ENCODE measurements at places on chromosomes 16 and 17.

DNA sequence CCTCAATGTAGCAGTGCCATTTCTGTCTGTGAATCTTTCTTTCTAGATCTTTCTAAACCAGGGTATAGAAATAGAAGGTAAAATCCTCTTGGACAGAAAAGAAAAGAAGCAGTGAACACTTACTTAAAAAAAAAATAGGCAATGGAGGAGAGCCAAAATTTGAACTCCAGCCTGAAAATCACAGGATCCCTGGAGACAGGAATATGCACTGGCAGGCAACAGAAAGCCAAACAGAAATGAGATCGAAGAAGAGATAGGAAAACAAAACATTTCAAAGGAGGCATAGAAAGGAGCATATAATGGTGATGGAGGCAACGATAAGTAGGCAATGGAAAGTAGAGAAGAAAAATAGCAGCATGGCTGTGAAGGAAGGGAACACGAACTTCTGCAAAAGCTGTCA is 253.7 kb upstream of the HSBP1 start:
- no peak for DNase-seq

- peak; percentile 2 for DNase-seq
These were observed 849.1 kb upstream of the RBFOX1 start for GRCh38 chr16:6483469-6484033.

- DNase-seq: no peak
These were observed 511.5 kb downstream of the TOX3 start for GRCh38 chr16:52035436-52035835.

DNA sequence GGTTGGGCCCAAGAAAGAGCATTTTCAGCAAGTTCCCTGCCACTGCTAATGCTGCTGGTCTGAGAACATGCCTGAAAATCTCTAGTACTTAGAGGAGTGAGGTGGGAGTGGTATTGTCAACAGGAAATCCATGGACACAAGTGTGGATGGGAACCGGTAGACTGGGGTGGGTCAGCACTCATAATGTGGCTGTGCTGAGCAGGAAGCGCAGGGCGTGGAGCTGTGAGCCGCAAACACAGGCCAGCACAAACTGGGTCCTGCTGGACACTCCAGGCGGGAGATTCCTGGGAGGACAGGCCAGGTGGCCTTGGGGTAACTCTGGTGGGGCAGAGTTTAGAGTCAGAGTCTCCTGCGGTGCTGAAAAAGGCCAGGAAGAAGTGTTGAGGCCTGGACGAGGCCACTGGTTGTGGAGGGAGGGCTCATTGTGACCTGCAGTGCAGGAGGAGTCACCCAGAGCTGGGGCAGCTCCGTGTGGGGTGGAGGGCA is 62.6 kb downstream of the BANP start:
- DNase-seq: no peak

DNA sequence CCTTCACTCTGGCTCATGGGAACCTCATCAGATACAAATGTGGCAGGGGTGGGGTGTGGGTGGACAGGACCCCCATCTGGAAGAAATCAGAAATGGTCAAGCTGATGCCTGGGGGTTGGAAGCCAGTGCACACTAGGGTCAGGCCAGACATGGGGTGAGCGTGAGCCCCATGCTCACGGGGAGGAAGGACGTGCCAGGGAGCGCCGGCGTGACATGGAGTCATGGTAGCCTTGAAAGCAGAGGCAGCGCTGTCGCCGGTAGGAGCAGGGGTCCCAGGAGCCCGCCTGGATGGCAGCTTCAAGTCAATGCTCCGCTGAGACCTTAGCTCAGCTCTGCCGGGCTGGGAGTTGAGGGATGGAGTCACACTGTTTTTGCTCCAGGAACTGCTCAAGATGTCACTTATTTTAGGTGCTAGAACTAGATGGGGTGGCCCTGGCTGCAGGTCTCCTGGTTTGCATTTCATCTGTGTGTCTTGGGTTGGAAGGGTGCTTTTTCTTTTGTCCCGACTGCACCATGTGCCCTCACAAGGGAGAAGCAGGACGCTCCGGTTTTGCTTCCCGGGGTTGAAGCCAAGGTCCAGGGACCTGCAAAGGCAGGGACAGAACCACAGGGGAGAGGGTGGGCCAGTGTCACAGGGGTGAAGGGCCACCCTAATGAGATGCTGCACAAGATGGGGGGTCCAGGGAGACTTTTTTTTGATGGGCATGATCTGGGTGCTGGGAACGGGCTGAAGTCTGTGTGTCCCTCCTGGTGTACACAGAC is 51.4 kb downstream of the USP22 start:
- no peak for DNase-seq

- DNase-seq: no peak
These were observed 8.3 kb downstream of the PITPNM3 start for GRCh38 chr17:6548034-6548433.

DNA sequence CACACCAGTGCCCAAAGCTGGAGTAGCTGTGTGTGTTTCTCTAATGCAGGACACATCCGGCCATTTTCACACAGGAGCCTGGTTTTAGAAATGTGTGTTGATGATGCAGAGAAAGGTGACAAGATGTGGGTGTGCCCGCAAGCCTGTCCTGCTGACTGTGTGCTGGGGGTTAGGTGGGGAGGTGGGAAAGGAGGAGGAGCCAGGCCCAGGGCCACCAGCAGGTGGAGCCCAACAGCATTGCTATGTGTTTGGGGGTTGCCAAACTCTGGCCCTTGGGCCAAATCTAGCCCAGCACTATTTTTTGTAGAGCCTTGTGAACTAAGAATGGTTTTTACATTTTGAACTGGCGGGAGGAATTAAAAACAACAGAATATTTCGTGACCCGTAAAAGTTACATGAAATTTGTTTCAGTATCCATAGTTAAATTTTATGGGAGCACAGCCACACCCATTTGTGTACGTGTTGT is 61.7 kb upstream of the LGALS9 start:
- DNase-seq: peak; percentile 63

GRCh38 chr16:48607056-48607825 is 2.7 kb downstream of the N4BP1 start:
- DNase-seq: no peak

DNA sequence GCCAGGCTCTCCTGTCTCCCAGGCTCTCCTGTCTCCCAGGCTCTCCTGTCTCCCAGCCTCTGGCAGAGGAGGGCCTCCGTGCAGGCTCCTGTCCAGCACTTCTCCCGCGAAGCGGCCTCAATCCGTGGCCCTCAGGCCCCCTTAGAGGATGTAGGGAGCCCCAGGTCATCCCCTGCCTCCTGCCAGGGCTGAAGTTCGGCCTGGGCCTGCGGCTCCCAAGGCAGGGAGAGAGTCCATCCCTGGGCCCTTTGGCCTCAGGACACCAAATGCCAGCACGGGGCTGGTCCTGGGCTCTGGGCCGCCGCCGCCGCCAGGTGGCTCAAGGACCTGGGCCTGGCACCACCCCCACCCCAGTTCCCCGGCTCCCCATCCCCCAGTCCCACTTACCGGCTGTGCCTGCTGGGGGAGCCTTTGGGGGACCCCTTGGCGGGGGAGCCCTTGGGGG is 370 bp downstream of the EVPL start:
- DNase-seq: no peak

- no peak for DNase-seq
These were observed 51.0 kb upstream of the GAS7 start for GRCh38 chr17:10249271-10250010.

- DNase-seq: no peak
These were observed 19.4 kb downstream of the RAB40C start for GRCh38 chr16:609316-609715.

DNA sequence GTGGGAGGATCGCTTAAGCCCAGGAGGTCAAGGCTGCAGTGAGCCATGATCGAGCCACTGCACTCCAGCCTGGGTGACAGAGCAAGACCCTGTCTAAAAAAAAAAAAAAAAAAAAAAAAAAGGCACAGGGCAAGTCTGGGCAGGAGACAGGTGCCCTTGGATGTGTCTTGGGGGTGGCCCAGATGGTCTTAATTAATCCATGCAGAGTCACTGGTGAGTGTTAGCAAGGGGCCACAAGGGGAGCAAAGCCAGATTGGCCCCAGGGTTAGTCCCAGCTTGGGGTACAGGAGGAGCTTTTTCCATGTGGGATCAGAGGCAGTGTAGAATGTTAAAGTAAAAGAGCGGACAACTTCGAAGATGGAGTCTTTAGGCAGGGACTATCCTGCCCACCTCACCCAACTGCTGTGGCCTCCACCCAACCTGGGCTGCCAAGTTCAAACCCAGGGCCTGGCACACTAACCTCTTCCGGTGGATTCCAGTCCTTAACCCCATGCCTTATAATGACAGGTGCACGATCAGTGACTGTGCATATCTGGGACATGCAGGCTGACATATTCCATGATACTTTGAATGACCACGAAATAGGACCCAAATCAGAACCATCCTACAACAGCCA is 32.2 kb upstream of the MFSD6L start:
- DNase-seq: no peak

- DNase-seq: no peak
These were observed 22.8 kb downstream of the SPAG9 start for GRCh38 chr17:51097708-51098446.

DNA sequence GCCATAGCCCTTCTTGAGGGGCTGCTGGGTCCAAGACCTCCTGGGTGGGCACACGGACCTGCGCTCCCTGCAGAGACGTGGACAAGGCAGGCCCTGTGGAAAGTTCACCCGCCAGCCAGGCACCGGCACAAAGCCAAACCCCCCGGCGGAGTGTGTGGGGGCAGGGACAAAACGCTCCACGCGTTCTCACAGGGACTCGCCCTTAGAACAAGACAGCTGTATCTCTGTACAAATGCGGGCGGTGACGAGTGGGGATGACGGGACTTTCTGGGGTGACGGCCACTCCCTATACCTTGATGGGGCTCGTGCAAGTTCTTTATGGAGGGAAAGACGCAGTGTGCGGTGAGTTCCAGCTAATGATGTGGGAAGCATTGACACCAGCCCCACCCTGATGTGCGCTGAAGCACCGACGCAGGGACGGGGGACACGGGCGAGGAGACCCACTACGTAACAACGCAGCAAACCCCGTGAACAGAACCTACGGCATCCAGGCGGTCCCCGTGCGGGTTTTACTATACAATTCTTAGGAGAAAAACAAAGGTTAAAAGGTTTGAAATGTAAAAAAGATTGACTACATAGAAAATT is 49.4 kb downstream of the LMF1 start:
- DNase-seq: no peak

- DNase-seq: no peak
These were observed 21.2 kb downstream of the EARS2 start for GRCh38 chr16:23535901-23536300.

- DNase-seq: no peak
These were observed 756.4 kb downstream of the CDH11 start for GRCh38 chr16:64365448-64365931.

DNA sequence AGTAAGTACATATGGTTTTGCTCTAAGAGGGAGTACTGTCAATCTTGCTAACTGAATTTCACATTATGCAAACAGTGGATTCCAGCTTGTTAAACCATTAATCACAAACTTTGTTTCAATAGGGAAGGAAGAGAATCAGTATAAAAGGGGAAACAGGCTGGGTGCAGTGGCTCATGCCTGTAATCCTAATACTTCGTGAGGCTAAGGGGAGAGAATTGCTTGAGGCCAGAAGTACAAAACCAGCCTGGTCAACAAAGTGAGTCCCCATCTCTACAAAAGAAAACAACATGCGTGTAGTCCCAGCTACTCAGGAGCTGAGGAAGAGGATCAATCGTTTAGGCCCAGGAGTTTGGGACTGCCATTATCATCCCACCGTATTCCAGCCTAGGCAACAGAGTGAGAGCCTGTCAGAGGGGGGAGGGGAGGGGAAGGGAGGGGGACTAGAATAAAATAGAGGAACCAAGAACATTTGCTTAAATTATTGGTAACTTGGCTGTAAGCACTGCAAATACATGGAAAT is 65.7 kb downstream of the FBXL20 start:
- DNase-seq: no peak

DNA sequence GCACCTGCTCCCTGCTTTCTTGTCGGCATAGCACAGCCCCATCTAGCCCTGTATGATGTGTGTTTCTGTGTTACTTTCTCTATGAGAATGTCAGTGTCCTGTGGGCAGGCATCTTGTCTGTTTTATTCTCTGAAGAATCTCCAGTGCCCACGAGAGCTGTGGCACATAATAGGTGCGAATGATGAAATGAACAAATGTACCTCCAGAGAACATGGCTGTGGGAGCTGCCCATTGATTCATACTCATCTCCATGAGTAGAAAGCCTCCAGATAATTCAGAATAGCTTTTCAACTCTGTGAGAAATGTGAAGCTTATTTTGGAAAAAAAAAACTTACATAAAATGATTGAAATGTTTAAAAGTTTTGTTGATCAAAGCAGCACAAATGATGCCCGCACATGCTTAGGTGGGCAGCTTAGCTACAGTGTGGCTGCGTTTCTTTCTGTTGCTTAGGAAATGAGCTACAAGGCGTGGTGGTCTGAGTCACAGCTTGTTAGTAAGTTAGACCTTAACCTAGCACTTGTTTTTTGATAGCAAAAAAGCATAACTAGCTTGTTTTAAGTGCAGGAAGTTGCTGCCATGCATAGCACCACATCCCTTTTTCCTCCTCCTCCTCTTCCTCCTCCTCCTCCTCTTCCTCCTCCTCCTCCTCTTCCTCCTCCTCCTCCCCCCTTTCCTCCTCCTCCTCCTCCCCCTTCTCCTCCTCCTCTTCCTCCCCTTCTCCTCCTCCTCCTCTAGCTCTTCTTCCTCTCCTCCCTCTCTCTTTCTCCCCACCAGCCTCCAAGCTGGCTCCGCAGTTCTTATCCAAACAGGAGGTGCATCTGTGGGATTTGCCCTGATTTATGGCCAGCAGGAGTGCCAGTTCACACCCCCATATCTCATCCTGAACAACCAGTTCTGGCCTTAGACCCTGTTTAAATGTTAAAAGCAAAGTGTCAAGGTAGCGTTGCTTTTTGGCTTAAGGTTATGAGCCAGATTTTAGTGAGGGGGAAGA is 221.5 kb downstream of the IRF8 start:
- DNase-seq: no peak

GRCh38 chr16:88969361-88969831 is 7.6 kb downstream of the CBFA2T3 start:
- DNase-seq: no peak

- no peak for DNase-seq
These were observed 21.1 kb downstream of the MINK1 start for GRCh38 chr17:4854111-4854681.

DNA sequence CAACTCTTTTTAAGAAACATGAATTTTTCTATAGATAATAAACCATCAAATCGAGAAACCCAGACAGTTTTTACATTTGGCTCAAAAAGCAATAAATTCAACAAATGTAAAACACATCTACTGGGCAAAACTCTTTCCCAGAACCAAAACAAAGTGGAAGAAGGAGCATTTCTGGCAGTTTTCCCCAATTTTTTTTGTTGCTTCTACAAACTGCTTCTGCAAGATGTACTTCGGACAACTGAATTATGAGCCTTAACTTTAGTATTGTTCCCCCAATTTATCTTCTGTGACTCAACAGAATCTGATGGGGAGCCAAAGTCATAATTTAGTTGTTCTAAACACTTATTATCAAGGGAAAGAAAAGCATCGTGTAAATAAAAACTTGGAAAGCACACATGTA is 1047.2 kb downstream of the CDH11 start:
- DNase-seq: no peak
